Activated naive CD4-positive, alpha-beta T cell treated with anti-CD3 and anti-CD28 coated beads, Interleukin-2, amount 50 U/mL, for 72 hours (primary cell): ENCODE measurements at places on chromosomes 5 and 9.

GRCh38 chr5:73673161-73673591, 47.2 kb downstream of the ARHGEF28 start:
- no peak for DNase-seq

DNA sequence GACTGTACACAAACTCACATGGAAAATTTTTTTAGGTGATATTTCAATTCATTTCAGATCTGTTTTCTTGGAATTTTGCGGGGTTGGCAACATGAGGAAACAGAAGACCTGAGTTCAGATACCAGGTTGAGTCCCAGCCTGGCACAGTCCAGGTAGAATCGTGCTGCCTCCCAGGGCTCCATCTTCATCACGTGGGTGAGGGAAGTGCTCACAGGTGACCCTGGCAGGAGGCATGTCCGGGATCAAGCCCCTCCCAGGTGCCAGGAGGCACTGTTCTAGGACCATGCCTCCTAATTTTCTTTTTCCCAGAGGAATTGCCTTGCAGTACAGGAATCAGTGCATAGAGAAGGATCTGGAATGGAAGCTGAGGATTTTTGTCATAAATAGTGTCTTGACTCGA, 318.3 kb upstream of the IRX4 start:
- DNase-seq, result no peak

- no peak for DNase-seq
Observed at GRCh38 chr9:134619448-134619982, 22.1 kb upstream of the COL5A1 start.

DNA sequence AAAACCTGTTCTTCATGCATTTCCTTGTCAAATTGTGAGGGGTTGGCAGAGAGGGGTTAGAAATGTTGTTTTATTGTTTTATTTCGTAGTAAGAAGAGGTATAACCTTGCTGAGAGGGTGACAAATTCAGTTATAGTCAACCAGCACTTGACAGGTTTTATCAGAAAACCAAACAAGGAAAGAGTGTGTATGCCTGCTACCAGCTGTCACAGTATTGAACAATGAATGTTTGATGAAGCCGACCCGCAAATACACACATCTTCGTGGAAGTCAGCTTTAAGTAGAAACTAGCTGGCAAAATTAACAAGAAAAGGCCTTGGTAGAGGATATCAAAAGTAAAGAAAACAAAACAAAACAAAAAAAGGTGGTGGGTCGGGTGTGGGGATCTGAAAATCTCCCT, 214.6 kb upstream of the TLE4 start:
- DNase-seq, result no peak

GRCh38 chr9:72254901-72255545, 105.8 kb downstream of the GDA start:
- no peak for DNase-seq

- no peak for DNase-seq
Observed at GRCh38 chr5:109305352-109305751, 104.4 kb downstream of the PJA2 start.

DNA sequence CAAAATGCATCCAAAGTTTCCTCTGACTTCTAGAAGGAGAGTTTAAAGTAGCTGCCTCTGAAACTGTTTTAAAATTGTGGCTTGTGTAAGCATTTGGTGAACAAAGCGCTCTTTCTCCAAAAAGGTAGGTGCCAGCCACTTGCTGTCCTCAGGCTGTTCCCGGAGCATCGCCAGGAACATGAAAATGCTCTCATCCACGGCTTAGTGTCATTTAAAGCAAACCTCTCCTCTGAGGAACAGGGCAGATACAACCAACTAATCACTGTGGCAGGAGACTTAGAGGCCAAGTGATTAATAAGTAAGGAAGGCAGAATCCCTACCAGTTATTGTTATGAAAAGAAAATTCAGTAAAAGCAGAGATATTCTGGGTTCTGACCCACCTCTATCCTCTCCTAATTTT, 165.6 kb downstream of the DCP2 start:
- no peak for DNase-seq

GRCh38 chr5:140261403-140262171, 41.3 kb downstream of the PFDN1 start:
- DNase-seq, result no peak

- DNase-seq, result no peak
Observed at GRCh38 chr5:30607301-30607894, 586.1 kb upstream of the CDH6 start.

GRCh38 chr5:57194653-57195052, 20.8 kb downstream of the GPBP1 start:
- no peak for DNase-seq

DNA sequence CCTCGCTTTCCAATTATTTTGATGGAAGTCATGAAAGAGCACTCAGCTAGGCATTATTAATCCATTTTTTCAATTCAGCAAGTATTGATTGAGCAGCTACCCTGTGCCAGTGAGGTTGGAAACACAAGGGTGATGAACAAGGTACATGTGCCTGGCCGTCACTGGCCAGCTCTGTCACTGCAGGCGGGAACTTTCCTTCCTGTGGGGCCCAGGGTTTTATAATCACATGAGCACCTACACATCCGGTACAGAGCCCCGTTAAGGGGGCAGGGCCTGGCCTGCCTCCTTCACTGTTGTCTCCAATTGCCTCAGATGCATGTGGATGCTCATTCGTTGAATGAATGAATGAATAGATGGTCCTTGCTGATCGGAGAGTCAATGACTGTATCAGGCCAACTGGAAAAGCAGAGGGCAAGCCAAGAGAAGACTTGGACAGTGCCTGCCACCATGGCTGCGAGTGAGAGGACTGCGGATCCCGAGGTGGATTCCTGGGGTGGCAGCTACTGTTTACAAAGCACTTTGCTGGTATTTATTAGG, 55.9 kb upstream of the KCNMB1 start:
- DNase-seq, result no peak

DNA sequence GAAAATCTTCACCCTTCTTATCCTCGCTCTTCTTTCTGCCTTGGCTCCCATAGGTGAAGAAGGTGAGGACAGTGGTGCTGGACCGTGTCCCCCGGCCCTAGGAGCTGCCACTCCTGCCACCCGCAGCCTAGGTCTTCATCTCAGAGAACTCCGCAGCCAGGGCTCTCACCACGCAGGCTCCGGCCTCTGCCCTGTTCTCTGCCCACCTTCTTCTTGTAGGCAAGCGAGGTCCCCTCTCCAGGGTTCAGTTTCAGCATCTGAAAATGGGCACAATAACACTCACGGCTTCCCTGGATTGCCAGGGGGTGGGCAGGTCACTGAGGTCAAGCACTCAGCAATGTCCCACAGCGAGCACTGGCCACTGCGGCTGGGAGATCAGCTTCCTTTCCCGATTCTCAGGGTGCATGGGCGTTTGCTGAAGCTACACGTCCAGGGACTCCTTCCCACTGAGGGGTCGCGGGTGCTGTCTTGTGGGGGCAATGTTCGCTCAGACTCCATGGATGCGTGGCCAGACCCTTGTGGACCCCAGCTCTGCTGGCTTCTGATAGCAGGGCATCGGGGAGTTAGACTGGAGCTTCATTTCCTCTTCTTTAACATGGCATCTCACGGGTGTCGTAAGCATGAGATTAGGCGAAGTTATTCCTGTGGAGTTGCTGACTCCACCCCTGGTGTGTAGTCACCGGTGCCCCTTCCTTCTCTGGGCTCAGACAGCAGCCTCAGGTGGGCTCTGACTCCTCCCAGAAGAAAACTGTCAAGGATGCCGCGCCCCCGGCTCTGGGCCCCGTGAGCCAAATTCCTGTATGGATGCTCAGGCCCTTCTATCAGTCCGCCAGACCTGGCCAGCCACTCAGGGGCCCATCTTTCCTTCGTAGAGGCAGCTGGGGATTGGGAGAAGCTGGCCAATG, 145.1 kb upstream of the IRX2 start:
- DNase-seq, result no peak
